GM04503 (cell line): ENCODE measurements at places on chromosomes 3 and 15.

GRCh38 chr3:13706886-13707285, 158.0 kb downstream of the FBLN2 start:
- DNase-seq: no peak

GRCh38 chr3:128991355-128991895, 2.5 kb downstream of the CFAP92 start:
- DNase-seq: no peak

- DNase-seq: no peak
These were observed 40.3 kb upstream of the TFRC start for GRCh38 chr3:196122021-196122687.

DNA sequence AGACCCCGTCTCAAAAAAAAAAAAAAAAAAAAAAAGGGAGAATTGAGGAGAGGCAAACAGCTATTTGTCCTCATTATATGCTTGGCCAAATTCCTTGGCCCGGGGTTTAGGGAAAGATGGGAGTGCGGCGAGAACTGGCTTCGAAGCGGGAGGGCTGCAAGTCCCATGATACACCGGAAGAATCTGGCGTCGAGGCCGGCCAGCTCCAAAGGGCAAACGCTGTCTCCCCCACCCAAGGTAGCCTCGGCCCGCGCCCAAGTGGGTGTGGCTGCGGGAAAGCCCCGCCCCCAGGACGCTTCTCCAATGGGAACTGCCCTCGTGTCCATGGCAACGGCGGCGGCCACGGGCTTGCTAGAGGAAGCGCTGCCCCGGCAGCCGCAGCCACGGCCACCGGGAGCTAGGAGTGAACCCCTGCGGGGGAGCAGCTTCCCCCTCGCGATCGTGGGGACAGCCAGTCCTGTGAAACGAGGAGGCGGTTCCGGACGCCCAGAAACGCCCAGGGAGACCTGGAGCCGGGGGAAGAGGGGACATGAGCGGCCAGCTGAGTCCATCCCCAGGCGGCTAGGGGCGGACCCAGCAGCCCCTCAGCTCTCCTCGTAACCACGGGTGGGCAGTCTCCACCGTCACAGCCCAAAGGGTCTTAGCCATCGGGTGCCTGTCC, at the start of gene TTLL13:
TSS of gene TTLL13 (plus strand) at position 354 of the 661 bp plus-strand sequence. CDS start 1,075 bp downstream, outside the sequence.
- no peak for DNase-seq

DNA sequence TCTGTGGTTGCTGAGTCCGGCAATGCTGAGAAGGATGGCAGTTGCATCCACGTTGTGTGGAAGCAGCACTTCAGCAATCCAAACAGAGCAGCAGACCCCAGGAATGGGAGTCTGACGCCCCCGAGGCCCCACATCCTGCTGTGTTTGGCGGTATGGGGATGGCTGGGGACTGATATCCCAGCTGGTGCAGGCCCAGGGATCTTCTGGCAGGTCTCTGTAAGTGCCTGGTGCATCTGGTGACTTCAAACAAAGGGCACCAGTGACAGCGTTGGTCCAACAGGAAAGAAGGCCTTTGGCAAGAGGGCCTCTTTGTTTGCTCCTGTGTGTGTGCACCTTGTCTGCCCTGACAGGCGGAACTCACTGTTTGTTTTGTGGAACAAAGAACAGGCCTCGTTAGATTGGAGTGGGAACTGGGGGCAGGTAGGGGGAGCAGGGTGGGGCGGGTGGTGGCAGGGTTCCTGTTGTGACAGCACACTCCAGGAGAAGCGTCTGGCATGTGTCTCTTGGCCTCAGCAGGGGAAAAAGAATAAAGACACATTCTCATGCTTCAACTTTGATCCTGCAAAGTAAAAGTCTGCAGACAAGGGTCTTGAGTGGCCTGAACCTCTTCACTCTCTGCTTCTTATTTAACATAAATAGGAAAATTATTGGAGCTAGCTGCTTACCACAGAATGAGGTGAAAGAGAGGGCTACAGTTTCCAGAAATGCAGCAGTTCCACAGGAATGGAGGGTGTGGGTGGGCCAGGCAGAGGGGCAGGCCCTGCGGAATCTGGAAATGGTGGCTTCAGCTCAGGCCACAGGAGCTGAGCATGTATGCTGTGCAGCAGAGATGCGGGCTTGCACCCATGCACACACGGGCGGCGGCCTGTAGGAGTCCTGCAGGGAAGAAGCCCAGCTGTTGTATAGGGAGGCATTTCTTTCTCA, 94.5 kb upstream of the MYZAP start:
- DNase-seq: no peak

DNA sequence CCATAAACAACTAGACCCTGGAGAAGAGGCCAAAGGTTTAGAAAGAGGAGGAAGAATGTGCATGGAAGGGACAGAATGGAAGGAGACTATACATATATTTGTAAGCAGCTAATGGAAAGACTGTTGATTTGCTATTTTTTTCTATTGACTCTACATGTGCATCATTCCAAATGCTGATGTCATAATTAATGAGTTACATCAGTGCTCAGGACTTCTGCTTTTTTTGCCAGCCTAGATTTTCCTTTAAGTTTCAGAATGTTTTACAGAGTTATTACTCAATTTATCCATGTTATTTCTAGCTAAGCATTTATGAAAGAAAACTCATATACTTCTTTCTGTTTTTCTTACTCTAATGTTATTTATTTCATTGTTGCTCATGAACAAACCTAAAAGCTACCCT, 62.6 kb upstream of the VGLL3 start:
- no peak for DNase-seq

- no peak for DNase-seq
These were observed 50.1 kb upstream of the ABHD2 start for GRCh38 chr15:89038146-89038545.

DNA sequence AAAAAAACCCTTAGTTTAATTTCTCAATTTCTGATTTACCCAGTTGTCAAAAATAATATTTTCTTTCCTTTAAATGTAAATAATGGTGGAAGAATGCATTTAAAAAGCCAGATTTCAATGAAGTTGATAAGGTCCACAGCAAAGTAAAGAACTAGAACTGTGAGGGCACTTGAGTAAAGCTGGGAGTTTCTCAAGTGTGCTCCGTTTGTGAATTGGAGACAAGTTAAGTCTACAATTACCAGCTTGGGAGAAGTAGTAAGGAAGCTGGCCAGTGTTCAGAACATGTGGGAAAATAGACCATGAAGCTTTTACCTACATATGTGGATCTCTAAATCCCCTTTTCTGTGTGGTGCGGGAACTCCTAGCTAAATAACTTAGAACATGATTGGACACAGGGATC, 239.4 kb downstream of the OXSM start:
- no peak for DNase-seq
